ENCODE measurements at places on chromosomes 6 and 20. TPM values are rescaled to one million over a fixed set of nuclear protein-coding genes. Genes with fewer than 3 reads are reported as not detected.

DYNLT2 gene
- 2.9 TPM for total RNA-seq

SIRPB1 gene
- 6.6 TPM for total RNA-seq

FOXA2 gene
- not detected for total RNA-seq

FLOT1 gene
- 172 TPM for total RNA-seq

TAGAP gene
- 8.0 TPM for total RNA-seq

GRCh38 chr6:157059781-157060180 is 263.5 kb downstream of the TMEM242 start:
- no peak for DNase-seq

- DNase-seq: no peak
Measured at GRCh38 chr6:138815221-138815620, 19.3 kb downstream of the ECT2L start.

Data from sciatic nerve (tissue), 2 donors.